NCI-H82 (cell line): ENCODE measurements at places on chromosomes 2 and 18.

- no peak for DNase-seq
These were observed 33.0 kb downstream of the CTIF start for GRCh38 chr18:48571639-48572384.

GRCh38 chr2:85913884-85914881 lies 25.4 kb upstream of the ST3GAL5 start:
- no peak for DNase-seq

- DNase-seq = no peak
These were observed 36.5 kb upstream of the SNED1 start for GRCh38 chr2:240961910-240962299.

DNA sequence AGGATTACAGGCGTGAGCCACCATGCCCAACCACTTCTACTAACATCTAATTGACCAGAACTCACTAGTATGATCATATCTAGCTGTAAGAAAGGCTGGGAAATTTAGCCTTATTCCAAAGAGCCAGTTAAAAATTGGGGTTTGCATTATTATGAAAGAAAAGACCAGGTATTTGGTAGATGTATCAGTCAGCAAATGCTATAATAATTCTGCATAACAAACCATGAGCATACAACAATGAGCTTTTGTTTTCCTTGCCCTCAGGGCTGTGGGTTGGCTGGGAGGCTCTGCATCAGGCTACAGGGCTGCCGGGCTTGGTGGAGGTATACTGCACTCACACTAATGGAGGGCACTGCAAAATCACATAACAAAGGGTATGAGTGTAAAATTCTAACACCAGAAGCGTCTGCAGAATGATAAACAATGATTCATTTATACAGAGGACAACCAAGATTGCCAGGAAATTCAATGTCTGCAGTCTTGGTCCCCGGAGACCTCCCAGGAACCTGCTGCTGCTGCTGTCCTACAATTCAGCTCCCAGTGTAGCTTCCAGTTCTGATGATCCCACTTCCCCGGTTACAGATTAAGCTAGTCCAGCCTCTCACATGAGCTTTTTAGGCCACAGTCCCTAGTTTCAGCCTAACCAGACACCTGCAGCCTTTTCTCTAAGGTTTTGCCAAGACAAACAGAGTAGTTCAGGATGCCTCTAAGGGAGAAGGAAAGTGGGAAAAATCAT lies 32.2 kb upstream of the ST3GAL5 start:
- DNase-seq = no peak

GRCh38 chr2:216553093-216553478 lies 54.4 kb downstream of the RPL37A start:
- DNase-seq = no peak

GRCh38 chr2:97966545-97967215 lies 29.1 kb downstream of the TMEM131 start:
- DNase-seq = no peak
